Hippocampal formation (tissue), 2 donors: ENCODE measurements at places on chromosomes 12 and 14.

GRCh38 chr12:109606320-109607028 is 32.9 kb downstream of the MVK start:
- DNase-seq: peak; percentile 57

DNA sequence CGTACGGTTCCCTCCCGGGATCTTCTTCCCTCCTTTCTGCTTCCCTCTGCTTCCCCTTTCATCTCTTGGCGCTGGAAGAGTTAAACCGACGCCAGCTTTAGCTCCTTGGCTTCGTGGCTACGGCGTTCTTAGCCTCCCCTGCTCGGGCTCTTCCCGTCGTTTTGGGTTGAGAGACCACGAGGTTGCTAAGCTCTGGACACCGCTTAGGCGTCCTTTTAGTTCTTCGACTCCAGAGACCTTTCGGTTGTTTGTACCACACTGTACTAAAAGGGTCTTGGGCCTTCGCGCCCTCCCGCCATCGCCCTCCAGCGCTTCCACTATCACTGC is 545 bp downstream of the CPSF2 start:
- peak; percentile 40 for DNase-seq

- DNase-seq: no peak
Measured at GRCh38 chr12:62732861-62733427, 202.0 kb downstream of the PPM1H start.

- DNase-seq: no peak
Measured at GRCh38 chr12:93541578-93542225, 30.8 kb upstream of the SOCS2 start.

GRCh38 chr12:127823801-127824200 is 443.2 kb upstream of the TMEM132C start:
- no peak for DNase-seq

DNA sequence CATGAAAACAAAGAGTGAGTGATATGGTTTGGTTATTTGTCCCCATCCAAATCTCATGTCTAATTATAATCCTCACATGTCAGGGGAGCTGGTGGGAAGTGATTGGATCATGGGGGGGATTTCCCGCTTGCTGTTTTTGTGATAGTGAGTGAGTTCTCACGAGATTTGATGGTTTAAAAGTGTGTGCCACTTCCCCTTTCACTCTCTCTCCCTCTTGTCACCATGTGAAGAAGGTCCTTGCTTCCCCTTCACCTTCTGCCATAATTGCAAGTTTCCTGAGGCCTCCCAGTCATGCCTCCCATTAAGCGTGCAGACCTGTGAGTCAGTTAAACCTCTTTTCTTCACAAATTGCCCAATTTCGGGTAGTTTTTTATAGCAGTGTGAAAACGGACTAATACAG is 2.1 kb upstream of the ATXN7L3B start:
- no peak for DNase-seq

DNA sequence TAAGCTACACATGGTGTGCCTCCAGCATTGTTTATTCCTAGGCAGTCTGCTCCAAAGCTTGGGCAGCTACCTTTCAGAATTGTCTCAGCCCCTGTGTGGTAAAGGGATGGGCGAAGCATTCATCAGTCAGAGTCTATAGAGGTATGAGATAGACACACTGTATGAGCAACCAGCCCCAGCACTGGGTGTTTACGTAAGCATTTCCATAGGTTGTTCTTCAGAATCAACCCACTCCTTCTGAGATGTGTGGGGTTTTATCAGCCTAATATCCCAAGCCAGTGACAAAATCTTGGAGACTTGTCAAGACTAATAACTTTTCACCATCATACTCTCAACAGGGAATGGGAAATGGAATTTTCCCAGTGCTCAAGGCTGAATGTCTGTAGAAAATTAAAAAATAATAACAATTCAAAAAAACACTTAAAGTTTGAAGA is 98.2 kb downstream of the BTG1 start:
- DNase-seq: no peak

DNA sequence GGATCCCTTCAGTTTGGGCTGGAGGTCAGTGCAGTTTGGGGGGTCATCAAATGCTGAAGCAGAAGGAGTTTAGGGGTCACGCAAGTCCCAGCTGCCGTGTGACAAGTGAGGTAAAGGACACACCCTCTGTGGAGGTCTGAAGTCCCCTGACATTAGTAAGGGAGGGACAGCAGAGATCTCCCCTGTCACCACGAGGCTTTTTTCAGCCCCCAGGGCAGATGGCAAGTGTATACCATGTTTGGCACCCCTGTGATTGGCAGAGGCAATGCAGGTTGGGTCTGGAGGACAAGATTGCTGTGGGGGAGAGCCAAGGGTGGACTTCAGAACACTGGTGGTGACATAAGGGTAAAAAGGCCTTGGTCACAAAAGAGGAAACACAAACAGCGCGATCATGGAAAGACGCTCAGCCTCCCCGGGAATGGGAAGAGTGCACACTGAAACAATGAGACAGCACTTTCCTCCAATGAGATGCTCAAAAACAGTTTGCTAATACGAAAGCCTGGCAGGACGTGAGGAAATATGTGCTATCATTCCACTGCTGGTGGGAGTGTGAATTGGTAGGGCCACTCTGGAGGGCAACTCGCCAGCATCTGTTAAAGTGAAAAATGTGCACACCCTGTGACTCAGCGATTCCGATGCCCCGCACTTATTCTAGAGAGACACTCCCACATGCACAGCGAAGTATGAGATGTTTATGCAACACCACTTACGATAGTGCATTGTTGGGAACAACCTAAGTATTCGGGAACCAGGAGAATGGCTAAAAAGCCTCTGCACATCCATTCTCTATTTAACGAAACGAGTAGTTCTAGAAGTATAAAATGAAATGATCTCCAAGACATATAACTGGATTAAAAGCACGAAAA is 14.4 kb upstream of the CD27 start:
- DNase-seq: peak; percentile 40

DNA sequence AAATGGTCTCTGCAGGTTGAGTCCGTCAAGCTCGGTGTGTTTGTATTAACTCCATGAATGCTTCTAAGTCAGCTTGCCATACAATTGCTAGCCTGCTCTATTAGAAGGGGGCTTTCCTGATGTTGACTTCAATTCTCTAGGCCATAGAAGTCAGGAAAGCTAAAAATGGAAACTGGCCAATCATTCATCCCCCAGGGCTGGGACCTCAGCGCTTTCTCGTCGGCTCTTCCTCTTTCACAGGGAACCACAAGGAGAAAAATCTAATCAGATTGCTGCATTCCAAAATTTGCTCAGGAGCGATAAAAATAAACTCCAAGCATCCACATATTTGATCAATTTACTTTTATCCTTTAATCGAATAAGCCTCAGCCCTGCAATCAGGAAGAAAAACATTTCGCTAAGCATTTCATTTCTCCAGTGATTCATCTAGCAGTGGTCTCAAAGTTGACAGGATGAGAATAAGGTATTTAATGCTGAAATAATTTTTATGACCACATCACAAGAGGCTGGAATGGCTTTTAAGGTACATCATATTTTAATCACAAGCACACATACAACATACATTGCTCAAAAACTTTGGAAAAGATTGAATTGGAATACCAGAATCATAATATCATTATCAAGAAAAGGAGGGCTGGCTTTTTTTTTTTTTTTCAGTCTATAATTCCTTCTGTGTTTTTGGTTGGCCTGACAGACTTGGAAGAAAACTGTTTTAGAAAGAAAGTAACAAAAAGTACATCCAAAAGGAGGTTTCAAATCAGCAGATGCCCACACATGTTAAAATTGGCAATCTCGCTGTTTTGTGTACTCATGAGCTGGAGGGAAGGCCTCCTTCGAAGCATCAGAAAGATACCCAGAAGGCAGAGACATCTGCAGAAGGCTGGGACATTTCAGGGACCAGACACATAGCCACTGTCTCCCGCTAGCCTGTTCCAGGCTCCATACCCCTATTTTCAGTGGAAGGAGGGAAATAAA is 316.3 kb downstream of the NUAK1 start:
- no peak for DNase-seq

DNA sequence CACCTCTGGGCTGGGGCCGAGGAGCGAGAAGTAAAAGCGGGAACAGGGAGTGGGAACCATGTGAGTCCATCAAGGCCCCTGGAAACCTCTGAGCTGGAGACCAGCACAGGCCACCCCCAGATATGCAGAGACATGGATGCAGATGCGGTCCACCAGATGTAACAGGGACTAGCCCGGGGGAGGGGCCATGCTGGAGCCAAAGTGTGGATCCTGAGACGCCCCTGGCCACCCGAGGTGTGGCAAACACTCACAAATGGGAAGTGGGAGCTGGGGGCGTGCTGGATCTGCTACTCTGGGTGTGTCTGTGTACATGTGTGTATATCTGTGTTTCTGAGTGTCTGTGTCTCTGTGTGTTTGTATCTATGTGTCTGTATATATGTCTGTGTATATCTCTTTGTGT is 12.8 kb downstream of the MYL2 start:
- DNase-seq: no peak
